ENCODE measurements at places on chromosomes 16 and 17.

- no peak for DNase-seq
Observed at GRCh38 chr17:64328859-64329531, 61.7 kb downstream of the PECAM1 start.

DNA sequence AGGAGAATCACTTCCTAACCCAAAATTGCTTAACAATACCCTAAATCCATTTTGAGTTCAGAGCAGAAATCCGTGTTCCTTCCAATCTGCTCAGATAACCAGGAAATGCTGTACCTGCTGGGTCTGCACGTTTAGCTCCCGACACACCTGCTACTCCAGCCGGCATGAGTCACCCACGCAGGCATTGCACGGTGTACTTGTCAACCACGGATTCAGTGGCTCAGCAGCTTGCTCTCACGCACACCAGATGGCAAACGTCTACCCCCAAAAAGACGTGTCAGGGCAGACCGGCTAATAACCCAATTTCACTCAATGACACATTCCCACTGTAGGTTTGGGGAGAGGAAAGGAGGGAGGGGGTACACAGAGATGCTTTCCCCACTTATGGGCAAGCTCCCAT is 468.1 kb downstream of the SOX9 start:
- no peak for DNase-seq

- DNase-seq, result no peak
Observed at GRCh38 chr16:73413091-73413829, 365.3 kb upstream of the ZFHX3 start.

- DNase-seq, result no peak
Observed at GRCh38 chr17:76688165-76688622, 22.6 kb downstream of the MXRA7 start.

- no peak for DNase-seq
Observed at GRCh38 chr16:19499481-19499880, 22.4 kb downstream of the GDE1 start.

GRCh38 chr16:50681021-50681885 is at the start of gene SNX20:
Gene SNX20, minus strand, starts transcription at chr16:50681312. Its CDS starts 3,786 bp downstream, at chr16:50677526.
- DNase-seq, result peak; percentile 37

All from activated T-helper 1 cell treated with anti-CD3 and anti-CD28 coated beads, Interleukin-2, amount 50 U/mL, for 16 hours (primary cell).